ENCODE measurements at places on chromosomes 12 and 14.

DNA sequence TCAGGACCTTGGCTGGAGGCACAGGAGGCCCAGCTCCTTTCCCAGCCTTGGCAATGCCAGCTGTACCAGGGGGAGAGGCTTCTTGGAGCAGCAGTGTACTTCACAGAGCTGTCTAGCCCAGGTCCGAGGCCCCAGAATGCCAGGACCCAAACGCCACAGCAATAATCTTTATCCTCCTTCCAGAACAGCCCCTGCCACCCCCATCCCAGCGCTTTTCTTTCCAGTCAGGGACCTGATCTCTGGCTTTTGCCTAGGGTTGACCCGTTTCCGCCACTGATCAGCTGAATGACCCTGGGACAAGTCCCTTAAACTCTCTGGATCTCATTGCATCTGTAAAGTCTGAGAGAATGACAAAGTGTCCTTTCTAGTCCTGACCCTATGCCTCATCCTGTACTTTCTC is 5.1 kb downstream of the LAG3 start:
- no peak for DNase-seq

DNA sequence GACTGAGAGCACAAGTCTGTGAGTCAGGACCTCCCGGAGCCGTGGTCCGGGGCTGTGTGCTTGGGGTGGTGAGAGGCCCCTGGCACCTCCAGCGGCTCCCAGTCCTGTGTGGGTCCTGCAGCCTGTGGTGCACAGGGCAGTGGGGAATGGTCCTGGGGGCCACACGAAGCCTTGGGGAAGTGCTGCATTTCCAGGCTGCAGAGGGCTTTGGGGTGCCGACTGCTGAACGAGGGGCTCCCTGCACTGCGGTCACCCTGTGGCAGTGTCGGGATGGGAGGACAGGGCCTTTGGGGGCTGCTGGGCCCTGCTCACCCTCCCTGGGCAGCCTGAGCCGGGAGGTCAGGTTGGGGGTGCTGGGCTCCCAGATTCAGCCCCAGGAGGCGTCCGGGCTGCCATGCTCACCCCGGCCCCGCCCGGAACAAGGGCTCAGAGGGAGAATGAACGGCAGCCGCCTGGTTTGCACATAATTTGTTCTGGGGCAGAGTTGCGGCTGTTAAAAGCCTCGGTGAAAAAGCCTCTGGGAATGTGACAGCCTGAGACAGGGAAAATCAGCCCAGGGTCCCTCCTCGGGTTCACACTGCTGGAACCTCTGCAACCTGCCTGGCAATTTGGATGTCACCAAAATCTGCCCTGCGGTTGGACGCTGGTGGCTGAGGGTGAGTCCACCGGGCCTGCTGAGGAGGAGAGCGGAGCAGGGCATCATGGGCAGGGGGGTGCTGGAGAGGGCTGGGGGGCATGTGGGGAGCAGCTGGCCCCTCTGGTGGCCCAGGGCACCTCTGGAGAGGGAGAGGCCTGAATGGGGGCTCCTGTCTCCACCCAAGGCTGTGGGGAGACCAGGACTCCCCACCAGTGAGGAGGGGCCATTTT is 109.2 kb downstream of the KIF26A start:
- no peak for DNase-seq

DNA sequence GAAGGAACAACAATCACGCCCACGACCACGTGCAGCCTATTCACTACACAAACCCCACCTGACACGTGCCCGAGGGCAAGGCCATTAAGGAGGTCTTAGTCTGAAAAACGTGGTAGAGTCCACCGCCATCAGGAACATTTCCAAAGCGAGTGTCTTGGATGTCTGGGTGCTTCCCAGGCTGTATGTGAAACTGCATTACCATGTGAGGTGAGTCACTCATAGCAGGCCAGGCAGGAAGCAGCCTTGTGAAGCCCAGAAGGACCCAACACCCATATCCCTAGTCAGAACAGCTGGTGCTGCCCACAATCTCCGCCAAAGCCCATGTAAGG is 3.3 kb upstream of the KRT79 start:
- DNase-seq: no peak

DNA sequence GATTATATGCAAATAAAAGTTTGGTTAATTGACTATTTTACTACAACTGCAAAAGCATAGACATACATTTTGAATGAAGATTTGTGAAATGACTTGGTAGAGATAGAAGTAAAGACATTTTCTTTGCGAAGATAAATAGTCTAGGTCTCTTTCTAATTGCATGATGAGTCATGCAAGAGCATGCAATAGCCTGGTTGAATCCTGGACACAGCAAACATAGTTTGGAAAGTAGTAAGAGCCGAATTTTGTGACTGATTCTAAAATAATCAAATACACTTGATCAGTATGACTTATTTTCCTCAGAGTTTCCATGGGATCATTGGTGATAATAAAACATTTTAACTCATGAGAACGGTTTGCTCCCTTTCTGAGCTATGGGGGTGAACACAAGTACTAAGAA is 27.7 kb upstream of the CAND1 start:
- no peak for DNase-seq

GRCh38 chr12:90943255-90943654 is 11.7 kb downstream of the CCER1 start:
- no peak for DNase-seq

- peak; percentile 99 for DNase-seq
These were observed 121.8 kb downstream of the TBC1D30 start for GRCh38 chr12:64946132-64946829.

GRCh38 chr12:64669270-64669842 is 59.1 kb downstream of the RASSF3 start:
- no peak for DNase-seq

DNA sequence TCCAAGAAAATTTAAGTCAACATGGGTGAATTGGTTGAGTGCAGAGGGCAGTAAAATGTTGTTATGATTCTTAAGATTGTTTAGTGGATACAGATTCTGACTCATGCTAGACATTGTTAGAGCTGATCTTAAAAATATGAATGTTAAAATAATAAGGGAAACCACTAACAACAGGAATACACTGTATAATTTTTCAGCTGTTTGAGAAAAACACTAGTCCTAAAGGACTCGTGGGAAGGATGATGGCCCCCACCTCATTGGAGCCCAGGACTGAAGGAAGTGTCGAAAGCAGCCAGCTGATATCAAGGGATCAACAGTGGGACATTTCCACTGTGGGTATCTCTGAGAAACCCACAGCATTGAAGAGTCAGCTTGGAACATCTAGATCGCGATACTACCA is 82.9 kb upstream of the SCAF11 start:
- DNase-seq: no peak

DNA sequence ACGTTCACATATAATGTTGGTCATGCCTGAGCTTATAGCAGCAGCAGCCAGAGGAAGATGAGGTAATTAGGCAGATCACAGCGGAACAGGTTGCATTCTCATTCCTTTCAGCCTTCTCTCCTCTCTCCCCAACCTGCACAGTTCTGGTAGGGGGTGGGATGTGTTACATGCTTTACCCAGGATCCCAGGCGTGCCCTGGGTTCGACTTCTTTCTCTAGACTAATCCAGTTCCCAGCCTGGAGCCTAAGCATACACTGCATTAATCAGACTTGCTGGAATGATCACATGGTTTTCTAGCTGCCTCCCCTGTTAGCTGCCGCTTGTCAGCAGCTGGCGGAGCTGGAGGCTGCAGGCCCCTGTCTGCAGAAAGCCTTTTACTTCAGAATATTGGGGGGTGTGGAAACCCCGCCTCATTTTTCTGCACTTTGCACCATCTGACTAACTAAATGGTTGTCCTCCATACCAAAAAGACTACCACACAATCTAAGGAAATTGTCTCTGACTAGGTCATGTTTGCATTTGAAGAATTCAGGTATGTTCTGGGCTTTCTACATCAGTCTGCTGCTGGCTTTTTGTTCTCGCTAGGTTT is 46.0 kb upstream of the EVL start:
- DNase-seq: peak; percentile 86

DNA sequence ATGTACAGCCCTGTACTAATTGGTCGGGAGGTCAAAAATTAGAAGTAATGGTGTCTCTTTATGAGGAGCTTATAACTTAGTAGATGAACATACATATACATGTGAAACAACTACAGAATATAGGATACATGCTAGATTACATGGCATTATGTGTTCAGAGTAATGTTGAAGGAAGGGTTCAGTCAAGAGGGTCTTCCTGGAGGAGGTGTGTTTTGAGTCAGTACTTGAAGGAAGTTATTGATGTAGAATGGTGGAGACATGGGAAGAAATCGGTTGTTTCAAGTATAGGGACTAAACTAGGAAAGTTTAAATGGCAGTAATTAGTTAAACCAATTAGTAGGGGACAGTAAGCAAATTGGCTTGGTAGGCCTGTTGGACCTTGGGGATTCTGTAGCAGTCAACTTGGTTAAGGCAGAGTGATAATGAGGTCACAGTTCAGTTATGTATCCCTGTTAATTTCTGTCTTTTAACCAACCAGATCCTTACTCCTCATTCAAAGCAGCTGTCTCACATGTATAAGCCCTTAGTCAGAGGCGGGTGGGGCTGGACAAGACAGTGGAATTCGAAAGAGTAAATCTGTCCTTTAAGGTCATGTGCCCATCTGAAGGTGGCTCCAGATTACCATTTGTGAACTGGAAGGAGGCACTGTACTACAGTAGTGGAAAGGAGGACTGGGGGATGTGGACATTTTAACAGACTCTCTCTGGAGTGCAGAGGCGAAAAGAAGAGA is 3.5 kb upstream of the ANKRD52 start:
- DNase-seq: no peak

GRCh38 chr12:88036353-88036965 is 7.3 kb upstream of the C12orf50 start:
- no peak for DNase-seq

- DNase-seq: no peak
These were observed 110.1 kb downstream of the DNAI7 start for GRCh38 chr12:25084816-25085215.

GRCh38 chr14:32707742-32708500 is 230.8 kb upstream of the NPAS3 start:
- DNase-seq: peak; percentile 38

GRCh38 chr14:56797003-56797568 is 13.2 kb downstream of the OTX2 start:
- DNase-seq: no peak

Data from pons (tissue), 1 donor.